Stimulated activated CD4-positive, alpha-beta T cell treated with anti-CD3 and anti-CD28 coated beads, Interleukin-15, amount 100 ng/mL, for 1 hour (primary cell): ENCODE measurements at places on chromosomes 6 and 20.

DNA sequence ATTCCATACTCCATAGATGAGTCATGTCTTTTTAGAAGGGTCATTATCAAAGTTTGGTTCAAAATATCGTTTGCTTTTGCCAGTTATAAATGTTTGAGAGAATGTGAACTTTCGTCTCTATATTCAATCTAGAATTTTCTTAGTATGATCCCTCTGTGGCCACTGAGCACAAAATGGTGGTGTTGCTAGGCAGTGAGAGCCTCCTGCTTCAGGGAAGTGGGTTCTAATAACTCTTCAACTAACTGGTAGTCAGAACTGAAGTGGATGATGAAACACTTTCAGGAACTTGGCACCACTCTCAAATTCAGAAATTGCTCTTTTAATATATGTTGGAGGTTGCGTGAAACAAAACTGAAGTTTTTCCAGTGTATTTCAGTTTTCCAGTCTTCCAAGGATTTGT is 125.0 kb upstream of the DOK5 start:
- no peak for DNase-seq

GRCh38 chr20:2108987-2109386 is 7.4 kb downstream of the STK35 start:
- no peak for DNase-seq

DNA sequence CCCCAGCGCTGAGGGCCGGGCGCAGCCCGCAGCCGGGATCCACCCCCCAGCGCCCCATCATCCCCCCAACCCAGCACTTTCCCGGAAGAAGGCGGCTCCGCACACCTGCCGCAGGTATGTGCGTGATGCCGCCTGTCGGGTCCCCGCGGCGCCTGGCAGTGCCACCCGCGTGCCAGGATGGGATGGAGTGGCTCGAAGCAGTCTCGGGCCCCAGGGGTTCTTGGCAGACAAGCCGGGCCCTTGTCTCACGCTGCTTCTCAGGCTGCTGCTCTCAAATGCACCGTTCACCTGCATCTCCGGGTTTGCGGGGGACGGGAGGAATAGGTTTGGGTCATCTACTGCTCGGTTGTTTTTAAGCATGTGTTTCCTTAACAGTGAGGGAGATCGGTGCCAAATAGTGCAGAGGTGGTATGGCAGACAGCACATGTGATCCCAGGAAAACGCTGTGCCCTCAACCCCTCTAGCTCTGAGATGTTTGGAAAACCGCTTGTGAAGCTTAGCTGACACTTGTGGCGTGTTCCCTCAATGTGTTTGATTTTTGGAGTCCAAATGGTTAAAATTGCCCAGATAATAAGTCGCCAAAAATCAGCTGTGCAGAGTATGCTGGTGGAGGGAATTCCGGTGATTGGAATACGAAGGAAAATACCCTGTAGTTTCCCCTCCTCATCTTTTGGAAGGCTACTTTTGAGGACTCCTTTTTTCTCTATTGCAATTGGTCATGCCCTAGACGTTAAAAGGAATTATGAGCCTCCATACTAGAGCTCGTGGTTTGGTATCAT is 926 bp downstream of the MYLIP start:
- peak; percentile 7 for DNase-seq

- DNase-seq: peak; percentile 35
Measured at GRCh38 chr20:45823949-45824835, 2.9 kb downstream of the TNNC2 start.

- DNase-seq: no peak
Measured at GRCh38 chr20:9808166-9808565, 30.7 kb downstream of the PAK5 start.

DNA sequence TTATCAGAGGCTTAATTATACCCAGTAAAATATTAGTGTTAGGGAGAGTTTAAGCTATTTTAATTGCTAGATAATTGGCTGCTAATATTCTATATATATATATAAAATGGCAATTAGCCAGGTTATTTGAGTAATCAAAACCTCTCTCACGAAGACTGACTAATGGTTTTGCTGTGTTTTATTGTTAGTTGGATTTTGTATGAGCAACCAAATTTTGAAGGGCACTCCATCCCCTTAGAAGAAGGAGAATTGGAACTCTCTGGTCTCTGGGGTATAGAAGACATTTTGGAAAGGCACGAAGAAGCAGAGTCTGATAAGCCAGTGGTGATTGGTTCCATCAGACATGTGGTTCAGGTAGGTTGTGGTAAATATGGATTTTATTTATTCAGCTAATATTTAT is 102.2 kb downstream of the RTN4IP1 start:
- DNase-seq: no peak

DNA sequence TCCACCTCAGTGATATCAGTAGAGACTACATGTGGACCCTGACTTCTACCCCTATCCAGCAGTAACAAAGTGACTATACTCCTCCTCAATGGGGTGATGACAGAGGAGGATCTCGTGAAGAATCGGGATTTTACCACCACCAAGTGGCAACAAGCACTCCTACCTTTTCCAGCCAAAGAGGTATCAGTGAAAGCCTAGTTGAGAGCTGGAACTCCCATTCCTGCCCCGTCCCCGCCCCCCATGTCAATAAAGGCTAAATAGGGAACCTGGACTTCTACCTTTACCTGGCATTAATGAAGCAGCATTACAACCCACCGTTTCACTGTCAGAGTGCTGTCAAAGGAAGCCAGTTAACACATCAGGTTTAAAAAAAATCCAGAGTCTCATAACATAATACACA is 45.3 kb downstream of the RNF24 start:
- no peak for DNase-seq

DNA sequence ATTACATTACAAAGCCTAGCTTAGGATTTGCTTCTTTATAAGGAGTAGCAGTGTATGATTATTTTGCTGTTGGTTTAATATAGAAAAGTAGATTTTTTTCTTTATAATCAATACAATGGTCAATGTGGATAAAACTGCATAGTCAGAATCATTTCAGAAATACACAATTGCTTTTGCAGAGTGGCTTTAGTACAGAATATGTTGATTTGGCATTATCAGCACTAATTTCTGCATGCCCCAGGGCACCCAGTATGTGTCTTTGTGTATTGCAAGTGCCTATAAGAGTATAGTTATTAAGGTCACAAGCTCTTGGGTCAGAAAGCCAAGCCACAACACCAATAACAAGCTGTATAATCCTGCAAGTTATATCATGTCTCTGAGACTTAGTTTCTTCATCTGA is 258.4 kb downstream of the PLCB1 start:
- no peak for DNase-seq

- DNase-seq: no peak
Measured at GRCh38 chr6:122704066-122704465, 75.5 kb upstream of the FABP7 start.

- no peak for DNase-seq
Measured at GRCh38 chr20:36950414-36951197, 902 bp downstream of the SAMHD1 start.
